ENCODE measurements at places on chromosomes 6 and 20.

GRCh38 chr6:169190970-169191369 lies 62.7 kb downstream of the THBS2 start:
- DNase-seq = no peak

GRCh38 chr6:18242062-18242851 lies 22.1 kb downstream of the DEK start:
- no peak for DNase-seq

DNA sequence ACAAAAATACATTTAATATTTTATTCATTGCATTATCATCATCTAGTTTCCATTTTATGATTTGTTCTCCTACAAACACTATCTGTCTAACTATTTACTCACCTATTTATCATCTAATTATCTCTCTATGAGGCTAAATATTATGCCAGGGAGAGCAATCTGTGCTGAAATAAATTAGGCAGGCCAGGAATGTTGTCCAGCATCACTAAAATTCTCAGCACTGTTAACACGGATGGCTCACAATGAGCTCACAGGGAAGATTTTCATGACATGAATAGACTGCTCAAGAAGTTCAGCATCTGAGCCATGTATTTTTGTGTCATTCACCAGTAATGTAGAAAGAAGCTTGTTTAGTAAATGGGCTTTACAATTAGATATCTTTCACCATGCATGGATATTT lies 1277.2 kb downstream of the GRIK2 start:
- no peak for DNase-seq

DNA sequence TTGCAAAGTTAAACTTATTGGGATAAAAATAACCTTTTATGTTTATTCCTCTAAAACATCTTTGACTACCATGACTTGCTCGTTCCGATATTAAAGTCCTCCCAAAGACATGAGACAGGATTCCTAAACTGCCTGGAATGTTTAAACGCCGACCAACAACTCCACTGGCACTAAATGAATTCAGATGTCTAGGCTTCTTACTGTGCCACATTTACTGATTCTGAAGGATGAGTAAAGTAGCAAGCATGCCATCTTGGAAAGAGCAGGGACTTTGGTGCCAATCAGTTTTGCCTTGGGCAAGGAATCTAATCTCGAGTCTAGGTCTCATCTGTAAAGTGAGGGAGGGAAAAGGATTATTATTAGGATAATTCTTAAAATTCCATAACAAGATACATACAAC lies 25.3 kb downstream of the MBOAT1 start:
- DNase-seq = no peak

DNA sequence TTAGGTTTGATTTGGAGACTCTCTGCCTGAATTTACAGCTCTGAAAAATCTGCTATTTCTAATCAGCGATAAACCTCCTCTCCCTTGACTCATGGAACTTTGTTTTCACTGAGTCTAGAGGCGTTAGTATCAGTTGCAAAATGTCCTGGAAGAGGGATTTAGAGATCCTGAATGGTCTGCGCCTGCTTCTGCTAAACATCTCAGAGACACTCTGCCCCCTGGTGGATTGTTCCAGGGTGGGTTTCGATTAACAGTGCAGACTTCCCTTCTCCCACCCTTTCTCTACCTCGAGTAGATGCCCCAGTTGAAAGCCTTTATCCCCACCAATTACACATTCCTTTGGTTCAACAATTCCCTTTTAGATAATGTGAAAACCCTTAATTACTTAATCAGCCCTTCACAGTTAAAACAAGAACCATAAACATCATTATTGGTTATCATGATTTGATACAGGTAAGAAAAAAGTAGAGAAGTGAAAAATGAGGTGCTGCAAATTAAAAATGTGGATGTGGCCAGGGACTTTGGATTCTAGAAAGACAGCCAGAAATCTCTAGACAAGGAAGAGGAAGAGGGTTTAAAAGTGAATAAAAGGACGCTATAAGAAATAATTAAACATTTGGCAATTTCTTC lies 5.5 kb downstream of the HTR1B start:
- no peak for DNase-seq

GRCh38 chr20:9300534-9300933 lies 213.9 kb upstream of the LAMP5 start:
- DNase-seq = no peak

- DNase-seq = peak; percentile 81
These were observed 18.6 kb upstream of the SLCO4A1 start for GRCh38 chr20:62623488-62624324.

- DNase-seq = no peak
These were observed 1.2 kb downstream of the COL9A3 start for GRCh38 chr20:62817975-62818591.

DNA sequence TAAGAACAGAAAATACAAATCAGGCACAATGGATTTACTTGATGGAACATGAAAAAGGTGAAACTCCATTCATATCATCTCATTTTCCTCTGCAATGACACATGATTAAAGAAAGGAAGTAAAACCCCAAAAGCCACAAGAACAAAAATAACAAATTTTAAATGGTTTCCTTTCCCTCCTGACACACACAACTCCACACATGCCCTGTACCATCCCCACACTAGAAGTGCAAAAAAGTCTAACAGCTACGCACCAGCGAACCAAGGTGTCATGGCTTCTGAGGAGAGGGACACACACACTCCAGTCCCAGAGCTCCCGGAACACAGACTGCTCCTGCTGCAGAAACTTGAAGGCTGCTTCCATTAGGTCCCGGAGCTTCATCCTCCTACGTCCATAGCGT lies 25.3 kb downstream of the MDN1 start:
- DNase-seq = no peak

GRCh38 chr20:25160467-25160866 lies 35.0 kb upstream of the ENTPD6 start:
- DNase-seq = no peak

DNA sequence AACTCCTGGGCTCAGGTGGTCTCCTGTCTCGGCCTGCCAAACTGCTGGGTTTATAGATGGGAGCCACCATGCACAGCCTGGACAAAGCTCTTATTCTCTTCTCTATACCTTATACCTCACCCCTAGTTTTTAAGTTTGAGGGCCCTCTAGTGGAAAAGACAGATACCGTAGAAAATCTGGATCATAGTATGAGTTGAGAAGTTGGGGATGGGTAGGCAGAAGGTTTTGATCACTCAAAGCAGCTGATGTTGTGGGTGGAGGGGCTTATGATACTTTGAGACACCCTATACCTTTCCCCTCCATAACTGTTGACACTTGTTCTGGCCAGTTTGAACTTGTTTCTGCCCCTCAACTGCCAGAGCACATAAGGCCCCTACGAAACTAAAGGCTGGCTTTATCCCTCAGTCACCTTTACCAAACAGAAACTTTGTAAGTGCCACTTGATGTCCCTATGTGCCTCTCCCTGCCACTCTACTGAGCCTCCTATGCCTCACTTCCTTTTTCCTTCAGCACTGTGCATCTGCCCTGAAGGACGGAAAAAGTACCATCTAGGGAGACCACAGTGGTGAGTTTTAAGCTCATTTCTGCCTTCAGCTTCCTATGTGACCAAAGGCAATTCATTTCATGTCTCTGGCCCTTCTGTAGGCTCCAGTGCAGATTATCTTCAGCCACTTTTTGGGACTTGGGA lies 28.6 kb downstream of the RALY start:
- peak; percentile 7 for DNase-seq

- DNase-seq = no peak
These were observed 8.8 kb downstream of the SLC17A2 start for GRCh38 chr6:25921525-25922203.

- DNase-seq = no peak
These were observed 39.5 kb downstream of the ID4 start for GRCh38 chr6:19876672-19877071.

DNA sequence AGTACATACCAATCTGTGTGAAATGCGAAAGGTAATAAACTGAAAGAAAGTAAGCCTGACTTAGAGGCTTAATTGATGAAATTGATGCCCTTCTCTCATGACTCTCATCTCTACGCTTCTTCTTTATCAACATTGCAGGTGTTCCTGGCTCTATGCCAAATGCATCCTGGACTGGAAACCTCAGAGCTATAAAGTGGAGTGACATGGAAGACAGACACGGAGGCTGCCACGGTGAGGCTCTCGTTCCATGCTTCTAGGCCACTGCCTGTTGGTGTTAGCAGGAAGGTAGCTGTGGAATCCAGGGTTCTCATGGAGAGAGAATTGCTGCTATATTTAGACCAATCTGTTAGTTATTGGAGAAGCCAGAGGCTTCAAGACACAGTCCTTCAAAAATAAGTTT lies 73.2 kb downstream of the C6orf52 start:
- no peak for DNase-seq

Measured in CD4-positive, alpha-beta T cell treated with Interleukin-1 beta for 1 hour (primary cell).